ENCODE measurements at places on chromosomes 5 and 9. TPM values are rescaled to one million over a fixed set of nuclear protein-coding genes. Genes with fewer than 3 reads are reported as not detected.

Gene SPINK4
- not detected for total RNA-seq

Gene SV2C
- total RNA-seq = not detected

Gene ENTREP1
- total RNA-seq = not detected

GRCh38 chr5:123559434-123559775 lies 47.4 kb downstream of the CSNK1G3 start:
- no peak for DNase-seq

DNA sequence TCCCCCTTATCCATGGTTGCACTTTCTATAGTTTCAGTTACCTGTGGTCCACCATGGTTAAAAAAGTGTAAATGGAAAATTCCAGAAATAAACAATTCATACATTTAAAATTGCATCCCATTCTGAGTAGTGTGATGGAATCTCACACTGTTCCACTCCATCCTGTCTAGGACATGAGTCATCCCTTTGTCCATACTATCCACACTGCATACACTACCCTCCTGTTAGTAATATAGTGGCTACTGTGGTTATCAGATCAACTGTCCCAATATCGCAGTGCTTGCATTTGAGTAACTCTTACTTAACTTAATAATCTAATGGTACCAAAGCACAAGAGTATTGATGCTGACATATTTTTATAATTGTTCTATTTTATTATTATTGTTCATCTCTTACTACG lies 100.7 kb downstream of the RAB3C start:
- no peak for DNase-seq

DNA sequence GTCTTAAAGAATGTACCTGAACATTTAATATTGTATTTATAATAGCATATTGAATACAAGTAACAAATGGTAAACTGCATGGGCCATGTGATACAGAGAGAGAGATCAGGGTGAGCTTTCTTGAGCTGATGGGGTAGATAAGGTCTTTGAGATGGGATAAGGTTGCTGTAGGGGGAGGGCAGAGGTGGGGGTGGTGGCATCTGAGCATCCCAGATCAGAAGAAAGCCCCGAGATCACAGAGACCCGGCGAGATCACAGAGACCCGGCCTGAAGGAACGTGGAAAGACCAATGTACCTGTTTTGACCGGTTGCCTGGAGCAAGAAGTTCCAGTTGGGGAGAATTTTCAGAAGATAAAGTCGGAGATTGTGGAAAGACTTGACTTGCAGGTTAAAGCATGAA lies 6.6 kb downstream of the SMARCA2 start:
- no peak for DNase-seq

Measured in LHCN-M2 (cell line).